ENCODE measurements at places on chromosomes 5 and 9.

DNA sequence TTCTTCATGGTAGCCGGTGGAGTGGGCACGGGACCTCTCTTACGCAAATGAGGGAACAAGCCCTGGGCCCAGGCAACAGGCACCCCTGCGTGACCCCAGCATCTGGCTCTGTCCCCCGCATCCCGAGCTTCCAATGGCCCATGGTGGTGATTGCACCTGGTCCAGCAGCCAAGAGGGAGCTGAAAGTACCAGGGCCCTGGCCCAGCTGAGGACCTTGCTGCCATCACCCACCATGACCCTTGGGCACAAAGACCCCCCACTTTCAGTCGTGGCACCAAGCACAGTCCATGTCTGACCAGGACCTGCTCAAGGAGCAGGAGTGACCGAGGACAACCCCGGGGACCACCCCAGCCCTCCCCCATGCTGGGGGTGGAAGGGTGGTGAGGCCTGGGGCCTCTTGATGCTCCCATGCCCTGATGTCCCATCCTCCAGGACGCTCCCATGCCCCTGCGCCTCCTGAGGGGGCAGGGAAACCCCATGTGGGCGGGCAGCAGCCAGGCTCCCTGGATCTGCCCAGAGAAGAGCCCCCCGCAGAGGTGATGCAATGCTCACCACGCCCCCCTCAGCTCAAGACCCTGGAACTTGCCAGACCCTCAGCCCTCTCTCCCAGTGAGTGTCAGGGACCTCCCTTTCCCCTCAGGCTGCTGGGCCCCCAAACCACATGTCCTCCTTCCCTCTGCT lies 123.9 kb downstream of the ADAMTS2 start:
- no peak for DNase-seq

DNA sequence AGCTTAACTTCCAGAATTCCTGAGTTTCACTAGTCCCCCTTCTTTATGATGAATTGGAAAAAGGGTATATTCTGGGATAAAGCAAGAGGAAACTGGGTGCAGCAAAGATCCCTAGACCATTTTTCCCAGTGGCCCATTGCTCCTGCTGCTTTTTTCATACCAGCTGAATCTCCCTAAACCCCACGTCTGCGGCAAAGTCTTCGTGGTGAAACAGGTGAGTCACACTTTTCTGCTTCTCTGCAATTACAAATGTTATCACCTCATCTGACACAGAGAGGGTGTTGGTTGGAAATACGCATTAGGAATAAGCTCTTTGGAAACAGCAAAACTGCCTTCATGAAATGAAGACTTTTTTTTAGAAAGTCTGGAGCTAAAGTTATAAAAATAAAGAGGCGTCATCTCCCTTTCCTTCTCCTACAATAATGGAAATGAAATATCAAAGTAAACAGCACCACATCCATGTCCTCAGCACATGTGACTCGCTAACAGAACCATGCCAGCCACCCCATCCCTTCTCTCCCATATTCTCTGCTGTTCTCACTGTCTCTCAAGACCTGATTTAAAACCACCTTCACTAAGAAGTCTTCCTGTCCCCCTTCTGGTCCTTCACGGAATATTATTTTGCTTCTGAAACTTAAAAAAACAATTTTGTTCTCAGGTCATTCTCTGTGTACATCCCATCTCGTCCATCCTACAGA lies 39.5 kb upstream of the GLRX start:
- peak; percentile 60 for DNase-seq

DNA sequence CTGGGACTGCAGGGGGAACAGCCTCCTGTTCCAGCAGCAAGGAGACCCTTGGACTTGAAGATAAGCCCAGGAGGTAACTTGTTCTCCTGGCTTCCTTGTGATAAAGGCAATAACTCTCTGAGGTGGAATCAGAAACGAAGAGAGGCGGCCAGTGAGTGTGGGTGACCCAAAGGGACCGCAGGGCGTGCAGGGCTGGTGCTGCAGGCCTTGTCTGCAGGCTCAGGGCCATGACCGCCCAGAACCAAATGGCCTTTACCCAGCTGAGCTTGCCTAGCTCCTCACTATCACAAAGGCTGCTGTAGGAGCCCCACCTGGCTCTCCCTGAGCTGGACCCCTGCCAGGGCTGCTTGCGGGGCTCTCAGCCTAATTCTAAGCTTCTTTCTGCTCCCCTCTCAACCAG lies 72.5 kb downstream of the NDFIP1 start:
- DNase-seq = no peak

GRCh38 chr5:161040818-161041217 lies 188.8 kb upstream of the ATP10B start:
- DNase-seq = no peak

- DNase-seq = no peak
Measured at GRCh38 chr5:45725537-45725936, 29.4 kb upstream of the HCN1 start.

DNA sequence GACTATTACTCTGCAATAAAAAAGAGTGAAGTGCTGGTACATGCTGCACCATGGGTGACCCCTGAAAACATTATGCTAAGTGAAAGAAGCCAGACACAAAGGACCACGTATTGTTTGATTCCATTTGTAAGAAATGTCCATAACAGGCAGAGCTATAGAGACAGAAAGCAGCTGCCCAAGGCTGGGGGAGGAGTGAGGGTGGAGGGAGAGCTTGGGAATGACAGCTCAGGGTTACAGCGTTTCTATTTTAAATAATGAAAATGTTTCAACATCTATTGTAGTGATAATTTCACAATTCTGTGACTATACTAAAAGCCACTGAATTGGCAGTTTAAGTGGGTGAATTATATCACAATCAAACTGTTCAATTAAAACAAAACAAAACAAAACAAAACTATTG lies 81.7 kb downstream of the MYO10 start:
- no peak for DNase-seq

- DNase-seq = no peak
Measured at GRCh38 chr5:1814183-1815020, 13.2 kb downstream of the NDUFS6 start.

DNA sequence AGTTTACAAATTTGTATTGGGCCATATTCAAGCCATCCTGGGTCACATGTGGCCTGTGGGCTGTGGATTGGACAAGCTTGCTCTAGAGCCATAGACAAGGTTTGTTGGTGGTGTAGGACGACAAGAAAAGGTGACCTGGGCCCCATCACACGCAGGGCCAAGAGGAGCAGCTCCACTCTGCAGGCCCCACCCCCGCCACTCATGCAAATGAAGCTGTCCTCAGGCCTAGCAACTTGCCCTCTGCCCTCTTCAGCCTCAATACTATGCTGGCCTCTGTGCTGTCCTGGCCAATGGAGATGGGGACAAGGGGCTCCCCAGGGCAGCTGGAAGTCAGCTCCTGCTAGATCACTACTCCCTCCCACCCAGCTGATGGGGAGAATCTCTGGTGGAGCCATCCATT lies 55.2 kb upstream of the TMEM252 start:
- no peak for DNase-seq

DNA sequence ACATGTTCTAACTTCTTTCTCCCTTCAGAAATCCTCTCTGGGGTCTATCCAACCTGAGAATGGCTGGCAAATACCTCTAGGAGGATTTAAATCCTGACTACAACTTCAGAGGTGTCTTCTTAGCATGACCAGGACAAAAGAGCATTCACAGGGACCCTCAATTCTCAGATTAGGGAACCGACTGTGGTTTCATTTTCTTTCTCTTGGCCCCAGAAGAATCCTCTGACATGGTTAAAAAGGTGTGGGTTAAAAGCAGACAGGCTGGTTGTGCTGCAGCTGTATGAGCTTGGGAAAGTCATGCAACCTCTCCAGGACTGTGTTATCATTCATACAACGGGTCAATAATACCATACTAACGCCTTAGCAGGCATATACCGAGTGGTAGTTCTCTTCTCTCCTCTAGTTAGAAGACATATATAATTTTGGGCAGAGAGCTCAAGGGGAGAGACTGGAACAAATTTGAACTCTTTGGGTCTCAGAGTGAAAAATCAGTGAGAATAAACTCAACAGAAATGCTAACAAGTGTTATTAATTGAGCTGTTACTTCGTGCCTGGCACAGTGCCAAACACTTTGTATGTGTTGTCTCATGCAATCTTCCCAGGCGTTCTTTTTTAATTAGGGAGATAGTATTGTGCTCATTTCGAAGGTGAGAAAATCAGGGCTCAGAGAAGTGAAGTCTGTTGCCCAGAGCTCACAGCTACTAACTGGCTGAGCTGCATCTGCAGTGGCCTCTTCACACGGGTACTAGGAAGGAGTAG lies 35.2 kb downstream of the INSYN2B start:
- no peak for DNase-seq

DNA sequence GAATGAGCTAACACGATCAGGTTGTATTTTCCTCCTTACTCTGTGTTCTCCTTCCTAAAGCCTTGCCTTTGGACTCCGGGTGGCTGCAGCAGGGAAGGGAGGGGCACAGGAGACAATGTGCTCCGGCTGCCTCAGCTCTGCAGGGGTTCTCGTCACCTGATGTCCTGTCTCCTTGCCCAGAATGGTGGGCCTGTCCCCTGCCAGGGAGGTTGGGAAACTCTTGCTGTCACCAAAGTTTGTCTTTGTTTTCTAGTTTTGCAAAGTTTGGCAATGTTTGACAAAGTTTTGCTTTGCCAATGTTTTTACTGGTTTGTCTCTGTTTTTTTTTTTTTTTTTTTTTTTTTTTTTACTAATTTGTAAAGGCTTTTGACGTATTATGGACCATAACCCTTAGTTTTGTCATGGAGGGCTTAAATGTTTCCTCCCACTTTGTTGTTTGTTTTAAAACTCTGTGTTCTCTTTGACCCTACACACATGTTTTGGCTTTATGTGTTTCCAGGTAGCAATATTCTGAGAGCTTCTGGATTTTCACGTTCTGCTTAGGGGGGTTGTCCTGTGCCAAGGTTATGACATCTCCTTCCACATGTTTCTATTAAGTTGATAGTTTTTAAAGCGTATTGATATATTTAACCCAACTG lies 49.3 kb downstream of the GADD45G start:
- DNase-seq = no peak

GRCh38 chr9:19116107-19116790 lies 11.0 kb downstream of the PLIN2 start:
- no peak for DNase-seq

- no peak for DNase-seq
Measured at GRCh38 chr9:90904706-90905478, 103.3 kb downstream of the SYK start.

Measured in T-helper 2 cell treated with Interferon-gamma antibody and Interleukin-4, amounts not matched to agents 5 μg/mL and 100 μg/mL, for 36 hours (primary cell).